Esophagus squamous epithelium (tissue), 5 donors: ENCODE measurements at places on chromosomes 16 and 17.

DNA sequence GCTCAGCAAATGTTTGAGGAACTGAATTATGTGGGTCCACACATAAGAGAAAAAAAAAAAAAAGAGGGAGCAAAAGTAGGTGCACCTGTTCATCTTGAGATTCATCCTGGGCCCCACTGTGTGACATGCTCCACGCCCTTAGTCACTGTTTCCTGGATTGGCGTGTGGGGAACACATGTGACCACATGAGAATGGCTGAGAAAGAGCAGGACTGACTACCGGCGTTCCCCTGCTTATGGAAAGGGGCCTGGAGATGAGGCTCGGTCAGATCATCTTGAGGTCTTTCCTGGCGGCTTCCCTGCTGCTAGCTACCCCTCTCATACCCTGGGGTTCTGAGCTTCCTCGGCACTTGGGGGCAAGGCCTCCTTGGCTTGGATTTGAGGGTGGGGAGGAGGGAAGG, 3.9 kb downstream of the DEXI start:
- no peak for DNase-seq

DNA sequence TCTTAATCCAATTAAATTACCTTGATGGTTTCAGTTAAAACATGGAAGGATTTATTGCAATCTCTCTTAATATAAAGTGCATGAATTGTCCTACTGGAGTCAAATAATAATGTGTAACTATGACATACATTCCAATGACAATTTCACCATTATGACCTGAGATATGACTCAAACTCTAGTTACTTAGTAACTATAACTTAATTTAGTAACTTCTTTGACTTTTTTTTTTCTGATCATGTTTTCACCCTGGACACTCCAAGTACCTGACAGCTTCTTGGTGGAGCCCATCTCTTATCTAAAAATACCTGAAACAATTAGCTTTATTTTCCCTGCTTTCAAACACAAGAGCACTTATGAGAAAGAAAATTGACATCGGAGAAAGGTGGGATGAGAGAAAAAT, 123.7 kb downstream of the STX8 start:
- DNase-seq, result no peak

DNA sequence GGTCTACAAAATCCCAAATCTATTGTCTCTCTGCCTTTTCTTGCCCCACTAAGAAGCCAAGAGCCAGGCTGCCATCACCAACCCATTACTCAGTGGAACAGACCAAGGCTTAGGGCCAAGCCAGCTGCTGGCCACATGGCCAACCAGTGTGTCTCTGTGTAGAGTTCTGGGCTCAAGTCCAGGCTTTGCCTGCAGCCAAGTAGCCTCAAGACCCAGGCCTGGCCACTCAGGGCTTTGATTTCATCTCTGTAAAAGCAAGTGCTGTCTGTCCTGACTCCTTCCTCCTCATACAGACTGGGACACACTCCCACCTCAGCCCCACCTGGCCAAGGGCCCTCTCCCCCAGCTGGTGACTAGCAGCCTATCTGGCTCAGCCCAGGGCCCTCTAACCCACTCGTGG, 14.6 kb downstream of the SREBF1 start:
- no peak for DNase-seq

DNA sequence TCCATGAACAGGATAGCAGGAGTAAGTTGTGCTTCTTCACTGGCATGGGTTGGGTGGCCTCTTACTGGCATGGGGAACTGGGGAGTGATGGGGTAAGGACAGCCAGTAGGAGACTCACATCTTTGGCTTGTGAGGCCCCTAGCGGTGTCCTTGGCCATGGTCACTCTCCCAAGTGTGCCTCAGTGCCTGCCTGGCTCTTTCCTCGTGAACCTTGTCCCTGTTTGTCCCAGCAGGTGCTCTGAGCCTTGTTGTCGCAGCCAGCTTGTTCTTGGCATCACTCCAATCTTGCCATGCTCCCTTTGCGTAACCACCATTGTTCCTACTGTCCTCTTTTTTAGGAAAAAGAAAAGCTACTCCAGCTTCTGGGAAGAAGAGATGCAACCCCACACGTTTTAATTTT, 53.6 kb upstream of the SDK2 start:
- DNase-seq, result no peak

- DNase-seq, result no peak
These were observed 108.2 kb downstream of the VAT1L start for GRCh38 chr16:77896415-77897128.

GRCh38 chr16:87076950-87077749, 240.0 kb downstream of the C16orf95 start:
- no peak for DNase-seq

GRCh38 chr17:29870836-29871465, 59.1 kb downstream of the SSH2 start:
- no peak for DNase-seq

GRCh38 chr17:2251098-2251497, 52.5 kb downstream of the SMG6 start:
- DNase-seq, result no peak

DNA sequence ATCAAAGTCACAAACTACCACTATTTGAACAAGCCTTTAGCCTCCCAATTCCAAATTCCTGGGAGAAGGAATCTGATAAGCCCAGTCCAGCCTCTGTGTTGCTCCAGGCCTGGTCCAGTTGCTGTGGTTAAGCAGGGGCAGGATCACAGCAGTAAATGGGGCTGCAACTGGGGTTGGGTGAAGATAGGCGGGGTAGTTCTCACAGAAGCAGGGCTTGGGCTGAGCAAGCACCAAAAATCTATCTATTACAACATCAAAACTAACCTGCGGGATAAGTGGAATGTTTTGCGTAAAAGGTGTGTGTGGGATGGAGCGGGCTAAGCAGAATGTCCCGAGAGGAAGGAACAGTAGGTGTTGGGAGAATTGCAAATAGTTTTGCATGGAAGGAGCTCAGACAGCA, 23.0 kb upstream of the RNF135 start:
- no peak for DNase-seq

- DNase-seq, result no peak
These were observed 52.2 kb upstream of the SOX9 start for GRCh38 chr17:72068643-72069042.

DNA sequence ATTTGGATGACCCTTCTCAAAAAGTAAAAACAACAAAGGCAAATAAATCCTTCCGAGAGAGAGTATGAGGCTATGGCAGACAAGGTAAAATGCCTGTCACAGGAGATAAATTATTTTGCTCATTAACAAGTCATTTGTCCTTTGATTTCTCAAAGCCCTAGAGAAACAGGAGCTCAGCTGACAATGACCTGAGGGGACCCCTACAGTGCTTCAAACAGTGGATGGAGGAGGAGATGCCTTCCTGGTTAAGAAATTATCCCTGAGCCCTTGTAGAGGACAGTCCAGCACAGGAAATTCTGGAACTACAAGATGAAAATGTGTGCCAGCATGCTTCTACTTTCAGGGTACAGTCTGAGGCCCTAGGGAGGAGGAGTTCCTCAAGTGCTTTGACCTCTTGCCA, 24.0 kb upstream of the RHBDL3 start:
- DNase-seq, result no peak

GRCh38 chr17:68034452-68034776, 1.1 kb upstream of the KPNA2 start:
- no peak for DNase-seq

DNA sequence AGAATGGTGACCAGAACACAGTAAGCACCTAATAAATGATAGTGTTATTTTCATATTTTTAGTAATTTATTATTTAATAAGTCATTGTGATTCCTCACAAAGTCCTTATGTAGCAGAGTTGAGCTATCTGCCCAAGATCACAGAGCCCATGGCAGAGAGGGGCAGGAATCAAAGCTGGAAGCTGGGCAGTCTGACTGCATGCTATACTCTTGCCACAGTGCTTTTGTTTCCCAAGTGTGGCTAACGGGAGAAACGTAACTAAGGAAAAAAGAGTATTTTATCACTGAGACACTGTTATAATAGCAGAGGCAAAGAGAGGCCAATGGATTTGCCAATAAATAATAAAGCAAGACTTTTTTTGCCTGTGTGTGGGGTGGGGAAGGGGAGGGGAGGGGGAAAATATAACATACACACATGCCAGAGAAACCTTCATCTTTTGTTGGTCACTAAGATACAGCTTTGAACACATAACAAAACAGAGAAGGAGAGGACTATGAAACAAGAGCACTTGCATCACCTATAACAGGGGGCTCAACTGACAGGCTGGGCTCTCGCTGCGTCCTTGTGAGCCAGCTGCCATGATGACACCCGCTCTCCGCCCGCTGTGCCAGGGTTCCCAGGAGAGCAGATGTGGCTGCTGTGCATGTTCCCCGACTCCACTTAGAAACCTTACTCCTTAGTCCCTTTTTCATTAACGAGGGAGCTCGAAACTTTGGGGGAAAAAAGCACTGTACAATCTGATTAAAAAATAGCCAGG, 10.1 kb downstream of the CSNK2A2 start:
- no peak for DNase-seq

DNA sequence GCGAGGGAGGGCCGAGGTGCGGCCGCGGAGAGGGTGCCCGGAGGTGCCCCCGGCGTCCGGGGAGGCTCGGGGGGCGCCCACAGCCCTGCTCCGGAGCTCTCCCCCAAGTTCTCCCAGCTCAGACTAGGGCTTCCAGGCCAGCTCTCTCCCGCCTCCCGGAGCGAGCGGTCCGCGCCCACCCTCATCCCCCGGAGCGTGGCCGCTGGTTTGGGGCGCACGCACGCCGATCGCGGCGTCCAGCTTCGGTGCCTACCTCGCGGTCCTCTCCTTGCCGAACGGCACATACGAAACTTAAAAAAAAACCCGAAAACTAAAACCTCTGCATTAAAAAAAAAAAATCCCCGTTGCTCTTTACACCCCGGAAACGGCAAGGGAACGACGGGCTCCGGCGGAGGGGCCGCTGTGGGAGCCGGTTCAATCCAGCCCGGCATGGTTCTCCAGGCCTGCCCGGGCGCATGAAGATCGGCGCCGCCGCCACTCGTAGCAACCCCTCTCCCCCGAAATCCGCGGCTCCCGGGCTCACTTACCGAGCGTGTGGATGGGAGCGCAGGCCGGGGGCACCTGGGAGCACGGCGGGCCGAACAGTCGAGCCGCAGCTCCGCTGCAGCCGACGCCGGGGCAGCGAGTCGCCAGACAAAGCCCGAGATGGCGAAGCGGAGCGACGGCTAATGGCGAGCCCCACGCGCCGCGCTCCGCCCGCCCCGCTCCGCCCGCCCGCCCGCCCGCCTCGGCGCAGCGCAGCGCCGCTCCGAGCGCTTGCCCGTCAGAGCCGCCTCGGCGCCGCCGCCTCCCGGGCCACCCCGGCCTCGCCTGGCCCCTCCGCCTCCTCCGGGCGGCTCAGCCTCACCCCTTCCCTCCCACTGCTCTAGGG, 973 bp upstream of the UBTF start:
- no peak for DNase-seq

DNA sequence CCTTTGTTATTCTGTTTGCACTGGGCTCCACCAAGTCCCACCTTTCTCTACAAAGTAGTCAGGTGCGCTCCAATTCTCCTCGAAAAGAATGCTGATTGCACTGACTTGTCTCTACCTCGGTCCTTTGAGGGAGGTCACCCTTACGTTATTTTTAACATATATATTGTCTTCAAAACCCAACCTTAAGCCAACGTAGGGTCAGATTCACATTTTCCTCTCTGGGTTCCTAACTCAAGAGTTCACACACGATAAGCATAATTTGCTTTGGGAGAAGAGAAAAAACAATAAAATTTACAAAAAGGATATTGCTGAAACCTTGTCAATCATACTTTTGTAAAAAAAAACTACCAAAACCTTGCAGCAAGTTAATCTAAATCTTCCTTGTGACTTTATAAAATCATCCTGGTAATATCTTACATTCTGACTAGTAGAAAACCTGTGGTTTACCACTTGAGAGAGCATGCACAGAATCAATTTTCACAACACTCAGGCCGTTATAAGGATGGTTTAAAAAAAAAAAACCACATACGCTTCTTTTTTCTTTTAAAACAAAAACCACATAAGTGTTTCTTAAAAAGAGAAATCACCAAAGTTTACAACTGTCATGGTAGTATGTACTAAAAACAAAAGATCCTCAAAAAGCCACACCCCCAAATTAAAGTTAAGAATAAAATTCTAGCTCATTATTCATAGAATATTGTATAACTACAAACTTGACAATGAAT, 72.2 kb upstream of the TRAP1 start:
- DNase-seq, result no peak

GRCh38 chr16:67246081-67246755, 1.1 kb downstream of the FHOD1 start:
- no peak for DNase-seq

DNA sequence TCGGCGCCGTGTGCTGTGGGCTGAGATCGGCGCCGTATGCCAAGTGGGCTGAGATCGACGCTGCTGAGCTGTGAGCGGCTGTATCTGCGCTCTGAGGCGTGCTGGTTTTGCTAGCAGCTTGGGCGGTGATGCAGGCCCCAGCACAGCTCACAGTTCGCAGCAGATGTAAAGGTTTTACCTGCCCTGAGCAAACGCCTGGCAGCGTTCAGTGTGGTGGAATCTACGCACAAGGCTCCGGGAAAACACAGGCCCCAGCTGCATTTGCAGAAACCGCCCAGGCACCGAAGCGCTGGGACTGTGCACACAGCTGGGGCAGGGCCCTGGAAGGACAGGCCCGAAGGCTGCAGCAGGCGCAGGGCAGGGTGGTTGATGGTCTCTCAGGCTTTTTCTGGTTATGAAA, 8.0 kb upstream of the ZNF469 start:
- DNase-seq, result no peak

DNA sequence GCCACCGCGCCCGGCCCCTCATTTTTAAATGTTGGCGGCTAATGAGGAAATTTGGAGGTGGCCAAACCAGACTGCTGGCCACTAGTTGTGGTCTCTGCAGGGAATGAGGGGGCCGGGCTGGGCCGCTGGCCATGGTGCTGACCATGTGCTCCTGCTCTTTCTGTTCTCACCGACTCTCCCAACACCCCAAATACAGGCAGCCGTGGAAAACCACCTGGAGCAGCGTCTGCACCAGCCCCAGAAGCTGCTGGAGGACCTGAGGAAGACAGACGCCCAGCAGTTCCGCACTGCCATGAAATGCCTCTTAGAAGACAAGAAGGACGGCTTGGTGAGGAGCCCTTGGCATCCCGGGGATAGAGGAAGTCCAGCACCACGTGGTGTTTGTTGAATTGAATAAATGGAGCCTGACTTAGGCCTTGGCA, 21.3 kb downstream of the OTOA start:
- no peak for DNase-seq

DNA sequence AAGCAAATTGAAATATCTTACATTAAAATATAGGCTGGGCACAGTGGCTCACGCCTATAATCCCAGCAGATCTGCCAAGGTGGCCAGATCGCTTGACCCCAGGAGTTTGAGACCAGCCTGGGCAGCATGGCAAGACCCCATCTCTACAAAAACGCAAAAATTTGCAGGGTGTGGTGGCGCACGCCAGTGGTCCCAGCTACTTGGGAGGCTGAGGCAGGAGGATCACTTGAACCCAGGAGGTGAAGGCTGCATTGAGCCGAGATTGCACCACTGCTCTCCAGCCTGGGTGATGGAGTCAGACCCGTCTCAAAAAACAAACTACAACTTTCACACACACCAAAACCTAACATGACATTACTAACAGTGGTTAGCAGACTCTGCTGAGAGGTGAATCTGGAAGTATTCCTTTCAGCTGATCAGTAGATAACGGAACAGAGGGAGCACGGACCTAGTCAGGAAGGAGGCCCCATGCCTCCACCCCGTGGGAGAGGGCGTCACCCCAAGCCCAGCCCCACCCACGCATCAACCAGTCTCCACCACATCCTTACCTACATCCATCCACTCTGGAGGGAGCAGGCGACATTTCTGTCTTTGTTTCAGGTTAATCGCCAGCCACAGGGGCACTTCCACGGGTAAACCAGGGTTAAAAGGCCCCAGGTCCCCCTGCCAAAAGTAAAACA, 1.7 kb downstream of the GINS2 start:
- DNase-seq, result no peak

GRCh38 chr16:29943846-29944799, 17.8 kb upstream of the TMEM219 start:
- DNase-seq, result no peak
